ENCODE measurements at places on chromosomes 16 and 17.
A peak's percentile ranks its signal among the peaks of the same experiment; 100 is the strongest.

GRCh38 chr16:86857807-86858206 is 279.5 kb downstream of the FOXL1 start:
- DNase-seq = no peak

- no peak for DNase-seq
Observed at GRCh38 chr16:29684679-29685078, 5.7 kb downstream of the QPRT start.

GRCh38 chr17:11251561-11252107 is 10.6 kb downstream of the SHISA6 start:
- peak; percentile 7 for DNase-seq

DNA sequence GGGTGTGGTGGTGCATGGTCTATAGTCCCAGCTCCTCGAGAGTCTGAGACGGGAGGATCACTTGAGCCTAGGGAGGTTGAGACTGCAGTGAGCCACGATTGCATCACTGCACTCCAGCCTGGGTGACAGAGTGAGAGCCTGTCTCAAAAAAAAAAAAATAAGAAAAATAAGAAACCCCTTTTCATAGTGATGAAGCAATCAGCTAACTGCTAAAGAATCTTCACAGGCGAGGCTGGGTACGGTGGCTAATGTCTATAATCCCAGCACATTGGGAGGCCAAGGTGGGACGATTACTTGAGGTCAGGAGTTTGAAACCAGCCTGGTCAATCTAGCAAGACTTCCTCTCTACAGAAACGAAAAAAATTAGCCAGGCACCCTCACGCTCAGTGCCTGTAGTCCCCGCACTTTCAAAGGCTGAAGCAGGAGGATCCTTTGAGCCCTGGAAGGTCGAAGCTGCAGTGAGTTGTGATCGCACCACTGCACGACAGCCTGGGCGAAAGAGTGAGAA is 760 bp downstream of the SLFN12L start:
- DNase-seq = no peak

DNA sequence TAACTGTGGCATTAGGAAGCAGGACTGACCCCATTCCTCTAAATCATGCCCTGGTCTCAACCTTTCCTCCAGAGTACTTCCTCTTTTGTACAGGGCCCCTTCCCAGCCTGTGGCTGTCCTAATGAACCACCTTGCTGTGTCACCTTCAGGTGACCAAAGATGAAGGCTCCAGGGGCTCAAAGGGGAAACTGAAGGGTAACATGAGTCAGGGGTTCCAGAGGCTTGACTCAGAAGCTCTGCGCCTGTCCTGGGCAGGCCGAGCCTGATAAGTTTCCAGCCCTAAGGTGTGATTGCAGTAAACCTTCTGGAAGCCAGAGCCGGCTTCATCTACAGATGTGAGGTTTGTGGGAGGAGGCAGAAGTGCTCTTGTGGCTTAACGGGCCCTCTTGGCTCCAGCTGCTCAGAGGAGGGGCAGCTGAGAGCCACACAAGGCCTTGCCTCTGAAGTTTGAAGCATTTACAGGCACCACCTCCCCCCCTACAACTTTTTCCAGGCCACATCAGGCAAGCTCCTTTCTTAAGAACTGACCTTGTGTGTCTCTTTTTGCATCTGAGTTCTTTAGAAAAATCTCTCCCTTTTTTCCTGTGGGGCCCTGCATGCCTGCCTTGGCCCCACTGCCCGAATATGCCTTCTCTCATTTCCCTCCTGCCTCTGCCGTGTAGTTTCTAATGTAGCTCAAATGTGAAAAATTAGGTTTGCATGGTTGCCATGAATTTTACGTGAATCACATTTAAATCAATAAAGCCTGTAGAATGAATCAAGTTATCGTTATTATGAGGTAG is 149.9 kb downstream of the CLEC16A start:
- DNase-seq = no peak

DNA sequence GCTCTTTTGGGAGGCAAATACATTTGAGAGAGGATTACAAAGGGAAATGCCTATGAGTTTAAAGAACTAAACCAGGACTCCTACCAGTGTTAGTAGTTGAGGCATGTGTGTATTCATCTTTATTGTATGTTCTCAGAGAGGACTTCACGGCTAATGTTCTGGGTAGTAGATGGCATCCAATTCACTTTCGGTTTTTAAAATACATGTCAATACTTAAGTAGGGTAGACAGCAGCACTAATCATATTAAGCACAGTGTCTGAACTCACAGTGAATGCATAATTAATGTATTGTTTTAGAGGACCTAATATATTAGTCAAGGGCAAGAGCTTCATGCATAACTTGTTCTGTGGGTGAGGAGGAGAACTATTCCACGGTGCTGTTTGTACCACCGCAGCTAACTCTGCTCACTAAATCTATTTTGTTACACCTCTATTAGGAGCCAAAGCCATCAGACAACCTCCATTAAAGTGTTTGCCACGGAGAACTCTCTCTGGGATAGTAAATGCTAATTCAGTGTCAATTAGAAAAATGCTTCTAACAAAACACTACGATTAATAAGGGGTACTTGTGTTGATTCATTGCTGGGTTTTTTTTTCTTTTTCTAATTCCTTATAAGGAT is 56.3 kb downstream of the COX10 start:
- peak; percentile 56 for DNase-seq

GRCh38 chr17:36674278-36674650 is 72.9 kb downstream of the MRM1 start:
- no peak for DNase-seq

DNA sequence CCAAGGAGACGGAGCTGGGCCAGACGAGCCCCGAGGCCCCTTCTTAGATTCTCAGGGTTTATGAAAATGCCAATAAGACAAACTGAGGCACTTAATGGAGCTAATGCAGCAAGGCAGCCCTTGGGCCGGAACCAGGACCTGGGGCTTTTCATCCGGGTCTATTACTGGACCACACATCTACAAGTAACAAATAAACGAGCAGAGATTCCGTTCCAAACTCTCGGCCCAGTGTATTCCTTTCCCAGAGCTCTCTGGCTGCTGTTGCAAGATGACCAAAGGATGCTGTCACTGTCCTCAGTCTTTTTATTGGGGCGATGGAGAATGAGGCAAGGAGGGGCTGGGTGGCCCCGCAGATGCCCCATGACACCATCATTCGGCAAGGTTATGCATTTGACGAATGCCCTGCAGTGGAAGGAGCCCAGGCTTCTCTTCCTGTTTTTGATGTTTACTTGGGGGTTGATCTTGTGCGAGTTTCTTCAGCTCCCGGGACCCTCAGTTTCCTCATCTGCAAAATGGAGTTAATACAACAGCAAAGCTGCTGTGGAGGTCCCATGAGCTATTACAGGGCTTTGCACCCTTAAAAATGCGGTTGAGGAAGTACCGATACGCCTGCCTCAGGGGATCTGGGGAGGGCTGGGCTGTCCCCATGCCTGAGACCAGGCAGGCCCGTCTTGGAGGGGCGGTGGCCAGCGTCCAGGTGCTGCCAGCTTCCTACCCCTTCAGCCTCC is 1.1 kb upstream of the NTN1 start:
- no peak for DNase-seq

- no peak for DNase-seq
Observed at GRCh38 chr16:67654403-67654911, 5.6 kb downstream of the ACD start.

- no peak for DNase-seq
Observed at GRCh38 chr16:67800338-67800926, 5.9 kb downstream of the RANBP10 start.

GRCh38 chr16:8127070-8127469 is 463.2 kb downstream of the TMEM114 start:
- no peak for DNase-seq

DNA sequence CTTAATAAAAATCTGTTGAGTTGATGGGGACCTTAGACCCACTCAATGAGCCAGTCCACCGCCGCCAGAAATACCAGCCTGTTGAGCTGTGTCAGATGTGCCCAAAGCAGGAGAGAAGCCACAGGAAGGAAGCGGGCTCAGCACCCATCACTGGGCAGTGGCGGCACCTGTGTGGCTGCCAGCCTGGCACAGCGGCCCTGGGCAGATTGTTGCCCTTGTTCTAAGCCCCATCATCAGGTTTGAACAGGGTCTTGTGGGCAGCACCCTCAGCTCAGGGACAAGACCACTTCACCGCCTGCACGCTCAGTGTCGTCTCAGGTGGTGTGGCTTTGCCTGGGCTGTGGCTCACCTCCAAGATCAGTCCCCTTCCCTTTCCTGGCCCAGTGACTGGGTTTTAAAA is 9.3 kb downstream of the ENDOV start:
- no peak for DNase-seq
